A549 treated with DMSO at 1 μM for 4 hours (cell line): ENCODE measurements at places on chromosomes 7 and 10. TPM values are rescaled to one million over a fixed set of nuclear protein-coding genes. Genes with fewer than 3 reads are reported as not detected.

The PLXNA4 gene
- 1.3 to 2.3 TPM (median 2.0 TPM) in 5 replicates for total RNA-seq

The GATA3 gene
- 4.8 to 8.2 TPM (median 6.3 TPM) in 5 replicates for total RNA-seq

The ATXN7L1 gene
- total RNA-seq: 5.5 to 7.6 TPM (median 5.9 TPM) in 5 replicates

The AKR1B1 gene
- 2,669 to 2,899 TPM (median 2,761 TPM) in 5 replicates for total RNA-seq

The HTR5A gene
- not detected in 5 replicates for total RNA-seq

The ZNF479 gene
- total RNA-seq: not detected in 5 replicates
